Fibroblast of mammary gland (primary cell): ENCODE measurements at places on chromosomes 6 and 20.

DNA sequence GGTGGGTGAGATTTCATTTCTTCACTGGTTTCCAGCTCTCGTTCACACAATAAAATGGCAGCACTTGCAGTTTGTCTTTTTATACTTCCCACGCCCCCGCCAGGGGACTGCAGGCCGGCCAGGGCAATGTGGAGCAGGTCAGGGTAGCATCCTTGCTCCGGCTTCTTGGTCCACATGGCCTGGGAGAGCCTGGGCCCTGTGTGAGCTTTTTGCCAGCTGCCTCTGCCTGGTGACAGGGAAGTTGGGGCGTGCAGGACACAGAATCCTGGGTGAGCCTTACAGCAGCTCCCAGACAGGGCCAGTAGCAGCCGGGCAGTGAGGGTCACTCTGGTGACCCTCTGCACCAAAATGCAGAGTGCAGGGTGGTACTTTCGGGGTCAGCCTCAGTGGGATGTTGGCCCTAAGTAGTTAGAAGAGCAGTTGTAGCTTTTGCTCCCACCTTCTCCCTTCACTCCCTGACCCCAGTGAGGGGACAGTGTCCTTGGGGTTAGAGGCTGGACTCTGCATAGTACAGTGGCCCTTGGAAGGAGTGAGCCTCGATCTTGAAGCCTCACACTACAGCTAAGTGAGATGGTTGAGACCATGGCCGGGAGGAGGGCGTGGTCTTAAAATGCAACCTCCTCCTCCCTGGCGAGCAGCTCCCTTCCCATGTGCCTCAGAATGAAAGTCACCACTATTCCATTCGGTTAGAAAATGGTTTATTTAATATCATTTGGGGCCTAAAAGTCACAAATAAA is 23.8 kb downstream of the PYGB start:
- DNase-seq: no peak

DNA sequence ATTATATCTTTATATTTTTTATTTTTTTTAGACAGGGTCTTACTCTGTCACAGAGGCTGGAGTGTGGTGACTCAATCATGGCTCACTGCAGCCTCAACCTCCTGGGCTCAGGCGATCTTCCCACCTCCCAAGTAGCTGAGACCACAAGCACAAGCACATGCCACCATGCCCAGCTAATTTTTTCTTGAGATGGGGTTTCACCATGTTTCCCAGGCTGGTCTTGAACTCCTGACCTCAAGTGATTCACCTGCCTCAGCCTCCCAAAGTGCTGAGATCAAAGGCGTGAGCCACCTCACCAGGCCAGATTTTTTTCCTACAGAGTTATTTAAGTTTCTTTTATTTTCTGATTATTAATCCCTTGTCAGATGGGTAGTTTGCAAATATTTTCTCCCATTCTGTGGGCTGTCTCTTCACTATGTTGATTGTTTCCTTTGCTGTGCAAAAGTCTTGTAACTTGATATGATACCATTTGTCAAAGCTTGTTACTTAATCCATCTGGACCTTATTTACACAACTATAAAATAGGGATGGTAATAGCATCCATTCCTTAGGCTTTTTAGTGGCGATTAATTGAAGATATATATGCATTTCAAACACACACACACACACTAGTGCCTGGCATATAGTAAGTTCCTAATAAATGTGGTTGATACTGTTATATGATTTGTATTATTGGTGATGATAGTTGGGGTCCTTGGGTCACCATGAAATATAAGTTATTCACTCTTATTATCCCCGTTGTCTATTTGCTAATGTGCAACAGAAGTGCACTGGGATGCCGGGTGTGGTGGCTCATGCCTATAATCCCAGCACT is 187.1 kb downstream of the BCAS1 start:
- DNase-seq: peak; percentile 93

GRCh38 chr6:626236-626635 is 30.7 kb downstream of the HUS1B start:
- DNase-seq: no peak

DNA sequence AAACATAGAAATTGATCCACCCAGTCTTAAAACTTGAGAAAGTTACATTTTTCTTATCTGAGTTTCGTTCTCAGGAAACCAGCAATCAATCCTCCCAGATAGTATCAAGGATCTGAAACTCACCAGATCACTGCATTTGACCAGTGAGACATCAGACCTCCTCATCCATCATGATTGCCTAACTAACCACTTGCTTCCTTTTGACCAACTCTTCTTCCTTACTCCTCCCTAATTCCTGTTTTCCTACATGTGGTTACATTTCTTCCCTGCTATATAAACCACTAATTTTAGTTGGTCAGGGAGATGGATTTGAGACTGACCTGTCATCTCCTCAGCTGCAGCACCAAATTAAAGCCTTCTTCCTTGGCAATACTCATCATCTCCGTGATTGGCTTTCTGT is 357.1 kb upstream of the POU3F2 start:
- DNase-seq: no peak

DNA sequence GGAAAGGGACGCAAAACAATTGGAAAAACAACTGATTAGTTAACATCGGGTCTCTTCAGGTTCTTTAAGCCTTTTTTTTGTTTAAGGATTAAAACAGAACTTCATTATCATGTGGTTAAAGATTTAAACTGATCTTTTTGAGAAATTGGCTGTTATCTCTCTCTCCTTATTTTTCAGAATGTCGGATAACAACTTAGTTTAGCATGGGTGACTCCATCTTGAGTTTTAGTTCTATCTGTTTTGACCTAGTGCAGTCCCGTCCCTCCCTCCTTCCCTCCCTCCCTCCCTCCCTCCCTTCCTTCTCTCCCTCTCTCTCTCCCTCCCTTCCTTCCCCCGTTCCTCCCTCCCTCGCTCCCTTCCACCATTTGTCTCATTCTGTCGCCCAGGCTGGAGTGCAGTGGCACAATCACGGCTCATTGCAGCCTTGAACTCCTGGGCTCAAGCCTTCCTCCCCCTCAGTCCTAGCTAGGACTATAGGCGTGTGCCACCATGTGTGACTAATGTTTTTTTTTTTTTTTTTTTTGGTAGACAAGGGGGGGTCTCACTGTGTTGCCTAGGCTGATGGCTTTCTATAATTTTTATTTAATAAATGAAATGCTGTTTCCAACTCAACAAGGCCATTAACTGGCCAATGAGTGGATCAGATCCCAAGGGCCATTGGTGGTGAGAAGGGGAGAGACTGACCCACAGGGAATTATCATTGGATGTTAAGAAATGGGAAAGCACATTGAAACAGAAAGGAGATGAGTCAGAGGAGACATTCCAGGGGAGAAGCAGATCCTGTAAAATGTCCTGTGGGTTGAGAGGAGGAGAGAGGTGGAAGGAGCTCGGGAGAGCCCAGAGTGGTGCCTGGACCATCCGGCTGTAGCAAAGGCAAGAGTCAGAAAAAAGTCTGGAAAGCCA is 13.6 kb downstream of the BAK1 start:
- peak; percentile 71 for DNase-seq

DNA sequence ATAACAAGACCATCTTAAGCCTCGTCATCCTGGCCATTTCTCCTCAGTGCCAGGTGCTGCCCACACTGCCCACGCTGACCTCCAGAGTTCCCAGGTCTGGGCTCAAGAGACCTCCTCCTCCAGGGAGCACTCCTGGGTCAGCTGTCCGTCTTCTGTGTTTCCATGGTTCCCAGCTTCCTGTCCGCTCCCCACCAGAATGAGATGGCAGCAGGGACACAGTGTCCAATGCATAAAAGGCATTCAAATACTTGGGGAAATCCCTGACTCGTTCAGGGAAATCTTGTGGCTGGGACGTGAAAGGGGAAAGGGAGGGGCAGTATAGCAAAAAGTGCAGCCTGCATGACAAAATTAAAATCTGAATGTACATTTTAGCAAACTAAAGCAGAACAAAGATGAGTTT is 54.3 kb downstream of the SLC23A2 start:
- DNase-seq: no peak

DNA sequence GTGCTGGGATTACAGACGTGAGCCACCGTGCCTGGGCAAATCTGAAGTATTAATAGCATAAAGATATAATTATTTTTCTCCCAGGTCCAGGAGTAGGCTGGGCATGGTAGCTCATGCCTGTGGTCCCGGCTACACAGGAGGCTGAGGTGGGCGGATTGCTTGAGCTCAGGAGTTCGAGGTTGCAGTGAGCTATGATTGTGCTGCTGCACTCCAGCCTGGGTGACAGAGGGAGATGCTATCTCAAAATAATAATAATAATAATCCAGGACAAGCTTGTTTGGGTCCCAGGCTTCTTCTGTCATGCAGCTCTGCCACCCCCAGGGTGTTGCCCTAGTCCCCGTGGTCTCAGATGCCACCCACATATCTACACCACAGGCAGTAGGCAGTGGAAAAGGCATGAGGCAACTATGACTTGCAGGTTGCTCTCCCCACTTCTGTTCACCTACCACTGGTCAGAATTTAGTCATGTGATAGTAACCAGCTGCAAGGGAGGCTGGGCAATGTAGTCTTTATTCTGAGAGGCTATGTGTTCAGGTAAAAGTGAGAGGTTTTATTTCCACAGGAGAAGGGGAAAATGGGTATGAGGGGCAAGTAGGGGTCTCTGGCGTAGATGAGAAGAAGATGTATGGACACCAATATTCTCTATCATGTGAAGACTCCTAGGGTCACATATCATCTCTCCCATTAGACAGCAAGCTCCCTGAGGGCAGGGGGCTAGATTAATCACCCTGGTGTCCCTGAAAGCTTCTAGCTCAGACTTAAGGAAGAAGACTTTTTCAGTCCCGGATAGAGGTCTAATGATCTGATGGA is 25.7 kb downstream of the TCF15 start:
- DNase-seq: peak; percentile 8

DNA sequence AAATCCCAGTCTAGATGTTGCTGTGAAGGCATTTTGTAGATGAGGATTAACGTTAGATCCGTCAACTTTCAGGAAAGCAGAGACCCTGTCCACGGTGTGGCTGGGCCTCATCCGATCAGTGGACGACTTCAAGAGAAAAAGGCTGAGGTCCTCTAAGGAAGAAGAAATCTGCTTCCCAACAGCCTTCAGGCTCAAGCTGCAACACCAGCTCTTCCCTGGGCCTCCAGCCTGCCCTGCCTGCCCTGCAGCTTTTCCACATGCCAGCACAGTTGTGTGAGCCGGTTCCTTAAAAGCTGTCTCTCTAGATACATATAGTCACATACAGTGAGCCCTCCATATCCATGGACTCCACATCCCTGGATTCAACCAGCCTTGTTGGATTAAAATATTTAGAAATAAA is 14.1 kb upstream of the PDE10A start:
- DNase-seq: no peak

GRCh38 chr6:100470422-100471120 is 5.8 kb upstream of the SIM1 start:
- no peak for DNase-seq

- peak; percentile 77 for DNase-seq
Observed at GRCh38 chr6:155126727-155127439, 131.8 kb downstream of the TIAM2 start.

DNA sequence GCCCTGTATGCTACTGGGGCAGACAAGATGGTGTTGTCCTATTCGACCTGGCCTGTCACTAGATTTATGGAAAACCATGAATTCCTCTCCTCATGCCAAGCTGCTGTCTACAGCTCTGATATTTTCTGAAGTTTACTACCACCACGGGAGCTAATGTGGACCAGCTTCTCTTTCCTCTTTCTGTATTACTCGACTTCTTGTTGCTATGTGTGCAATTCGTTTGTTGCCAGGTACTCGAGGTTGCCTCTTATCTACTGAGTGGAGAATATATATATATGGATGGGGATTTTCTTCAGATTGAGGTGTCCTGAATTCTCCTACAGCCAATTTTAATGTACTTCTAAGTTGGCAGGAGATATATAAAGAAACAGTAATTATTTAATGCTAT is 34.7 kb downstream of the MAN1A1 start:
- DNase-seq: no peak

DNA sequence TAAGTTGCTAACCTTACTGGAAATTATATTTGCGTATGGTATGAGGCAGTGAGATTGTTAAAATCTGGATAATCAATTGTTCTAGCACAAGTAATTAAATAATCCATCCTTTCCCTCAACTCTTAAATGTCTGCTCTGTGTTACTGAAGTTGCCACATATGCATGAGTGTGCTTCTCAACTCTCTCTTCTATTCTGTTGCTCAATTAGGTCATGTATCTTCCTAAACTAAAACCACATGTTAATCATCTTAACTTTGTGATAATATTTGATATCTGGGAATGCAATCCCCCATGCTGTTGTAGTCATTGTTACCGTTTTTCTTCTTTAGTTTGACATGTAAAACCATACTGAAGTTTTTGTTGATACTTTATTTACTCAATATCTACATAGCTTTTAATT is 63.5 kb upstream of the STMND1 start:
- peak; percentile 82 for DNase-seq

DNA sequence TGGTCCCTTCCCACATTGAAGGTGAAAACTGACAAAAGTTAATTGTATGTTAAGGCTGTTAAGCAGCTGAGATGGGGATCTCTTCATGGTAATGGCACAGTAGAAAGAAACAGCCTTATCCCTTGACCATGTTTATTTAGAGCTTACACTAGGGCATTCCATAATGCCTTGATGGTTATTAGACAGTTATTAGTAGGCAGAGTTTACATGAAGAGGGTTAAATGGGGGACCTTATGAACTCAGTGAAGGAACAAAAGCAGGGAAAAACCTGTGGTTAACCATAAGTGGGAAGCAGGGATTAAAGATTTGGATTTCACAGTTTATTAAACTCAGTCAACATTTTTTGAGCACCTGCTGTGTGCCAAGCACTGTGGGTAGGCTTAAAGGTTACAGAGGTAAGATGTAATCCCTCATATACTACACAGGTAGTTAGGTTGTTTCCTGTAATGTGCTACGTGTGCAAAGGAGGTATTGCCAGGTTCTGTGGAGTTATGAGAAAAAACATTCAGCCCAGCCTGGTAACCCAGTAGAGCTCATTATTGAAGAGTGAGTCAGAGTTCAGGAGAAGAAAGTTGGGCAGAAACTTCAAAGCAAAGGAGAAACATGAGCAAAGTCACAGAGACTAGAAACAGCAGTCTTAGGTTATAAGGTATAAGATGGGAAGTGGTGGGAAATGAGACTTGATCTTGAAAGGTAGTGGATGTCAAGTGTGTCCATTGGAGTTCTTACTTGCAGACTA is 32.3 kb upstream of the GNRH2 start:
- peak; percentile 37 for DNase-seq

GRCh38 chr6:70314296-70314695 is 11.4 kb upstream of the COL9A1 start:
- peak; percentile 3 for DNase-seq

DNA sequence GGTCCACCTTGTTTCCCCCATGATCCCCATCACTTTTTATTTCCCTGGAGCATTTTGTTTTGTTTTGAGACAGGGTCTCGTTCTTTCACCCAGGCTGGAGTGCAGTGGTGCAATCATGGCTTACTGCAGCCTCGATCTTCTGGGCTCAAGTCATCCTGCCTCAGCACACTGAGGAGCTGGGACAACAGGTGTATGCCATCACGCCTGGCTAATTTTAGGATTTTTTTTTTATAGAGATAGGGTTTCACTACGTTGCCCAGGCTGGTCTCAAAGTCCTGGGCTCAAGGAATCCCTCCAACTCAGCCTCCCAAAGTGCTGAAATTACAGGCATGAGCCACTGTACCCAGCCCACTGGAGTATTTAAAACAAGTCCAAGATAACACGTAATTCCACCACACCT is 179.9 kb downstream of the PREX1 start:
- no peak for DNase-seq
